Hematopoietic multipotent progenitor cell treated with erythropoietin and hydrocortisone succinate and interleukin-3 and kit ligand, for 4 days (in vitro differentiated cells): ENCODE measurements at places on chromosomes 4 and X.

DNA sequence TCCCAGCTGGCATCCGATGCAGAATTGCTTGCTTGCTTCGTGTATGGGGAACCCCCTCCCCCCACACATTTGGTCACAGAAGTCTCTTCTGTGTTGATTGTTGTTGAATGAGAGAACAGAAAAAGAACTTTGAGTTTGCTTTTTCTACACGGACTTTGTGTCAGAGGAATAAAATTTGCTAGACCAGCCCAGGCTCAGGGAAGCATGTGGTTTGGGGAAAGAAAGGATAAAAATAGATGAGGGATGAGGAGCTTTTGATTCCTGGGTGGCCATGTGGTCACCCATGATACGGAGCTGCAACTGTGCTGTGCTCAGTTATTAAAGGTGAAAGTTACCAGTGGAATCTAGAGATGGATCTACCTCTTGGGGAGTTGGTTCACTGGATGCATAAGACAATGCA is 34.2 kb upstream of the ESX1 start:
- DNase-seq: no peak

DNA sequence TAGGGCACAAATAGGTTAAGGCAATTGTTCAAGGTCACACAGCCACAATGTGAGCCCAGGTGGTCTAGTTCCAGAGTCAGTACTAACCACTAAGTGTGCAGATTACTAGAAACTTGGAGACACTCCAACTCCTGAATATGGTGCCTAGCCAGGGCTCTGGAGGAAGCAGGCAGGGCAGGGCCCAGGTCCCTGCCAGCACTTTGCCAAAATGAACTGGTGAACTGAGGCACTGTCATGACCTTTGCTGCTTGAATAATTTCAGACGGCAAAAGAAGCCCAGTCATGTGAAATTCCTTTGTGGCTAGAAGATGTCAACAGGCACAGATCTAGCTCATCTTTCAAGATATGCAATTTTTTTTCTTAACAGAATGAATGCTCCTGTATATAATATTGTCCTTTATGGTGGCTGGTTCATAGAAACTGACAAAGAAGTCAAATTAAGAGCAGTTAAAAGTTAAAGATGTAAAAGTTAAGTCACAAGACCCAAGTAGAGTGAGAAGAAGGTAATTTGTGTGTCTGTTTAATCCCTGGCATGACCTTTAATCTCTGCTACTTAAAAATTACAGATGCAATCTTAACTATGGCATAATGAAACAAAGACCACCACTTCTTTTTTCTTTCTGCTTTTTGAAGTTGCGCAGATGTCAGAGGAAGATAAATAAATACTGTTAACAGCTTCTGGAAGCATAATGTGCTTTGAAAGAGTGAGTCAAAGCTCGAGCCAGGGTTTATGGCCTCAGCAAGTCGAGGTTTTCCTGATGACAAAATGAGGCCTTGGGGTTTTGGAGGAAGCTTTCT is 54.1 kb downstream of the SHROOM3 start:
- DNase-seq: no peak

DNA sequence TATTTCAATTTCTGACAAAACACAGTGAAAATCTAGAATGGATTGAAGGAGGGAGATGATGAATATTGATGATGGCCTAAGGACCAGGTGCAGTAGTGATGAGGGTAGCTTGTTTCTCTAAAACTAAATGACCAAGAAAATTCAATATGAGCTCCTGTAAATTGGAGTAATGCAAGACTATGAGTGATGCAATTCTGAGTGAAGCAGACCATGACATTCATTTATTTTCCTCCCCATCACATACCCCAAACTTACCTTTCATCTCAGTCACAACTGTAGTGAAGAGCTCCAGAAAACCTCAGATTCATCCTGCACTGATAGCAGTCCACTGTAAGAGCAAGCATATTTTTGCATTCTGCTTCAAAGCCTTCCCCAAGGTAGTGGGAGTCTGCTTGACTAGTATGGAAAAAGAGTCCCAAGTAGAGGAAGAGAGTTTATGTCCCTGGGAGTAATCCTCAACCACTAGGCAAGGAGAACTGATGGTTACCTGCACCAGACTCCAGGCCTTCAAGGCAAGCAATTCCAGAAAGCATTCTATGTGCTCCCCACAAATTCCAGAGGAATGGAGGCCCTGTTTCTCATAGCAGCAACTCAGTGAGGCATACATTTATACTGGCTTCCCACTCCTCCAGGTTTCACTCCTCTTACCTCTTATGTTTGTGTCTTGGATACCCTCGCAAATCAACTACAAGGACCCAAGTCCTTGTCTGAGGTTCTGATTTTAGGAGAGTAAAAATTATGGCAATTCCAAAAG is 47.2 kb downstream of the CXCL1 start:
- DNase-seq: no peak

DNA sequence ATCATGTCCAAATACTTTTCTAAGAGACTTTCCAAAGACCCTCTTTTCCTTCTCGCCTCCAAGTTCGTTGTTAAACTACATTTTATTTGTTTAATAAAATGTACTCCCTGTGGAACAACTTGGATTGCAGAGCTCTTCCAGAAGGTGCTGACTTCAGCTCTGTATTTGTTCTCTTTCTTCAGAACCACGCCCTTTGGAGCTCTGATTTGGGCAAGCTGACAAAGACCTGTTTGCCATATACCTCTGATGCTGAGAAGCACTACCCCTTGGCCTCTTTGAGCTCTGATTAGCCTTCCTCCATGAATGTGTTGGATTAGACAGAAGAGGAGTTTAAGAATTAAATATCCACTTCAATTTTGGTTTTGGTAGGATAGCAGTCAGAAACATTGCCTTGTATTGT is 815.1 kb upstream of the POU3F4 start:
- no peak for DNase-seq

GRCh38 chrX:135287266-135287823 is 21.9 kb upstream of the ETDC start:
- DNase-seq: no peak

DNA sequence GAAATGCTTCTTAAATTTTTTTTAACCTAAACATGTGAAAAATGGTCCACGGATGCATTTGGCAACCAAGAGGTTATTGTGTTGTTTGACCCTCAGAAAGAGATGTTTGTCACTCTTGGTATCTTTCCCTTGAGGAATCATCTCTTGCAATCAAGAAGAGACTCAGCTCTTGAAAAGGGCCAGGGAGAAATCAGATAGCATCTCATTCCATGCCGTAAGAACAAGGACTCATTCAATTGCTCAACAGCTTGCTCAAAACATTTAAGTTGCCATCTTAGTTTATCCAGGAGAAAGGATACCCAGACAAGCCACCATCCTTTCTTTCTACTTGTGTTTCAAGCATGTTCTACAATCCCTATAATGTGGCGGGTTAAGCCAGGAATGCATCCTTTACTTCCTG is 209.5 kb upstream of the LNX1 start:
- no peak for DNase-seq

GRCh38 chr4:793941-794621 is 31.8 kb downstream of the CPLX1 start:
- no peak for DNase-seq

DNA sequence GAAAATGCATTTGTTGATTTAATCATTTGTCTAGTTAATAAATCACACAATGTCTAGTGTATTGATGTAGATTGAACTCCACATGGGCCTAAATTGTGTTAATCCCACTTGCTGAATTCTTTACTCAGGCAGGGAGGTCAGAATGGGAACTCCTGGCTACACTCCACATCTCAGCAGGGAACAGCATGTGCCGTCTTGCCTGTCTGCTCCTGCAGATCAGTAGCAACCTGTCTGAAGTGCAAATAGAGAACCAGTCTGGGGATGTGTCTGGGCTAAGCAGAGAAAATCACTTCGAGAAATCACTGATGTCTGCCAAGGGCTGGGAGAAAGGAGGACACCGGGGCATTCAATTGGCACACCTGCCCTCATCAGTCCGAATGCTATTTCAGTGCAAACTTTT is 16.5 kb upstream of the MXRA5 start:
- no peak for DNase-seq
